ENCODE measurements at places on chromosomes 16 and 17.

DNA sequence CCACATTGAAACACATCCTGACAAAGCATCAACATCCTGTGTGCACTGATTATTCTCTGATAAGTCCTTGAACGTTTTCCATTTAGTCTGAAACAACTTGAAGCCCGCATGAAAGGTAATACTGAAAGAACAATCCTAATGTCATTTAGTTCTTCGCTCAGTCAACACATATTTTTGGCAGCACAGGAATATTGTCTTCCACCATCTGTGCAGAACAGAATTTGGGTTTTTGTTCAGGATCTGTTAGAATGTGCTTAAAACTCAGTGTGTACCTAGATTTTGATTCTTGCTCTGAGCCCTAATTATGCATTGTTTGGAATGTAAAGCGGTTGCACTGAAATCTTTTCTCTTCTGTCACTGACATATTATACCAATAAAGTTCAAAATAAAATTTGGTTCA, 1036.6 kb downstream of the CDH11 start:
- no peak overlapping the region for H3K27ac ChIP-seq
- DNase-seq: no peak
- H3K36me3 ChIP-seq: no peaks in the 10 kb centered on the region
- H3K27me3 ChIP-seq: no peaks in the 10 kb centered on the region
- no peaks in the 10 kb centered on the region for H3K4me1 ChIP-seq
- H3K4me3 ChIP-seq: no peak overlapping the region

GRCh38 chr17:35218915-35219314, 24.0 kb upstream of the SLFN5 start:
- no peak for DNase-seq
- no peak overlapping the region for H3K27ac ChIP-seq
- peaks cover 38% of the 10 kb centered on the region for H3K27me3 ChIP-seq
- H3K4me1 ChIP-seq: no peaks in the 10 kb centered on the region
- H3K4me3 ChIP-seq: no peak overlapping the region
- no peaks in the 10 kb centered on the region for H3K36me3 ChIP-seq

DNA sequence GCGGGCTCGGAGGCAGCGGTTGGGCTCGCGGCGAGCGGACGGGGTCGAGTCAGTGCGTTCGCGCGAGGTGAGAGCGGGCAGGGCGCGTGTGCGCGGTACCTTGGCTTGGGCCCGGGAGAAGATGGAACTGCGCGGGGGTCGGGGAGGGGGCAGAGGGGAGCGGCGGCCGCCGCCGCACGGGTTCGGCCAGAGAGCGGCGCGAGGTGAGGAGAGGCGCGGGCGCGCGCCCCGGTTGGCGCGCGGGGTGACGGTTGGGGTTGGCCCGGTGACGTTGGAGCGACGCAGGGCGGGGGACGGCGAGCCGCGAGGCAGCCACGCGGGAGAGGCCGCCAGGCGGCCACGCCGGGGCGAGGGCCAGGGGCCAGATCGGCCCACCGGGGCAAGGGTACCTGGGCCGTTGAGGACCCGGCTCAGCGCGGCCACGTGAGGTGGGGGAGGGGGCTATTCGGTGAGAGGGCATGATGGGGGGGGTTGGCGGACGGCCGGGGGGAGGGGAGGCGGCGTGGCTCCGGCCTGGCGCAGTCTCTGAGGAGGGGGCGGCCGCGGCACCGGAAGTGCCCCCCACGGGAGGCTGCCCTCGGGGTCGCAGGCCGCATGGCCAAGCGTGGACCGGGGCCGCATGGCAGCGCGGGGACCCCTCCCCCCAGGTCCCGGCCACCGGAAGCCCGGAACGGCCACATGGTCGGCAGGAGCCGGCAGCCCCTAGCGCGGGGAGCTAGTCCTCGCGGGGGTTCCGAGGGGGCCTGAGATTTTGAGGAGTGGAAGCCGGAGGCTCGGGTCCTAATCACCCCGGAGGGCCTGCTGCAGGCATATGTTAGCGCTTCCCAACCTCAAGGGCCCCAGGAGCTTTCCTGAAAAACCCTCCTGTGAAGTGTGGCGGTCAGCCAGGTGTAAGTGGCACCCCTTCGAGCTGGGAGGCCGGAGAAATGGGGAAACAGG, 527 bp downstream of the EIF5A start:
- peak overlapping the region; percentile 97 for H3K27ac ChIP-seq
- H3K4me1 ChIP-seq: peaks cover 27% of the 10 kb centered on the region
- H3K27me3 ChIP-seq: no peaks in the 10 kb centered on the region
- peaks cover 23% of the 10 kb centered on the region for H3K36me3 ChIP-seq
- peak overlapping the region; percentile 80 for H3K4me3 ChIP-seq

- H3K4me3 ChIP-seq: no peak overlapping the region
- no peaks in the 10 kb centered on the region for H3K27me3 ChIP-seq
- H3K4me1 ChIP-seq: peaks cover 21% of the 10 kb centered on the region
- H3K36me3 ChIP-seq: no peaks in the 10 kb centered on the region
- no peak for DNase-seq
- H3K27ac ChIP-seq: no peak overlapping the region
These were observed 22.7 kb downstream of the ZNF652 start for GRCh38 chr17:49339354-49339753.

GRCh38 chr17:30908717-30909420, 2.8 kb upstream of the TEFM start:
- no peak overlapping the region for H3K4me3 ChIP-seq
- no peaks in the 10 kb centered on the region for H3K36me3 ChIP-seq
- H3K27ac ChIP-seq: no peak overlapping the region

- no peaks in the 10 kb centered on the region for H3K27me3 ChIP-seq
- peaks cover 47% of the 10 kb centered on the region for H3K4me1 ChIP-seq
- H3K4me3 ChIP-seq: peak within 1 kb of the TSS; percentile 78
- H3K27ac ChIP-seq: peak within 1 kb of the TSS; percentile 94
- H3K36me3 ChIP-seq: no peaks in the 10 kb centered on the region
- peak; percentile 57 for DNase-seq
These were observed at the start of gene PPP1R9B for GRCh38 chr17:50150354-50151040. Gene PPP1R9B (minus strand): TSS chr17:50150677. CDS start chr17:50150513, 164 bp downstream.

Measured in mesothelial cell of epicardium (in vitro differentiated cells).